Midbrain (tissue), 1 donor: ENCODE measurements at places on chromosomes 7 and 10.
A peak's percentile ranks its signal among the peaks of the same experiment; 100 is the strongest.

DNA sequence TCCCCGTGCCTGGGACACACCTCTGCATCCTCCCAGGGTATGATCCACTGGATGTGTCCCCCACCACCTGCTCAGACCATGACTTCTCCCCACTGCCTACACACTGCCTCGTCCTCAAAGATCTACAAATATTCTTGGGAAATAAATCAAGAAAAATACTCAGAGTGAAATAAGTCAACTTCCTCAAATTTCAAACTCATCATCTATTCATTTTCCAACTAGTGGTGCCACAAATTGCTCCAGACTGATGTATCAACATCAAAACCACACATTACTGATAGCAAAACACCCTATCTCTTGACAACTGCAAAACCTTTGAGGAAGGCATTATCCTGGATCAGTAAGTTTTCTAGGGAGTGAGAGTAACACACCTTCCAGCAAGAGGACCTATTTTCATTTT, 87.7 kb downstream of the GRB10 start:
- no peak for DNase-seq

GRCh38 chr7:108328174-108328651, 128.0 kb downstream of the NRCAM start:
- peak; percentile 25 for DNase-seq

DNA sequence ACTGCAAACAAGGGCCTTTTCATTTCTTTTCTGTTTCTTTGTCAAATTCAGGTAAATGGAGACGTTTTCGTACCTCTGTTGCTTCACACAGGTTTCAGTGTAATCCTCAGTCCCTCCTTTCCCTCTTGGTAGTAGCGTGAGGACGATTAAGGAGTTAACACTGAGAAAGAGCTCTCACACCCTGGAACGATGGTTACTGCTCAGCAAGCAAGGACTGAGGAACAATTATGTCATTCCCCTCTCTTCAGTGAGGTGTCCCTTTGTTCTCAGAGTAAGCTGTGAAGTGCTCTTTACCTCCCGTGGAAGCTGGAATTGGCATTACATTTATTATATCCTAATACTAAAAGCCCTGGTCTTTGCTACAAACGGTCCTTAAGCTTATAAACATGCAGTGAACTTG, 95.9 kb downstream of the FANK1 start:
- DNase-seq: no peak

DNA sequence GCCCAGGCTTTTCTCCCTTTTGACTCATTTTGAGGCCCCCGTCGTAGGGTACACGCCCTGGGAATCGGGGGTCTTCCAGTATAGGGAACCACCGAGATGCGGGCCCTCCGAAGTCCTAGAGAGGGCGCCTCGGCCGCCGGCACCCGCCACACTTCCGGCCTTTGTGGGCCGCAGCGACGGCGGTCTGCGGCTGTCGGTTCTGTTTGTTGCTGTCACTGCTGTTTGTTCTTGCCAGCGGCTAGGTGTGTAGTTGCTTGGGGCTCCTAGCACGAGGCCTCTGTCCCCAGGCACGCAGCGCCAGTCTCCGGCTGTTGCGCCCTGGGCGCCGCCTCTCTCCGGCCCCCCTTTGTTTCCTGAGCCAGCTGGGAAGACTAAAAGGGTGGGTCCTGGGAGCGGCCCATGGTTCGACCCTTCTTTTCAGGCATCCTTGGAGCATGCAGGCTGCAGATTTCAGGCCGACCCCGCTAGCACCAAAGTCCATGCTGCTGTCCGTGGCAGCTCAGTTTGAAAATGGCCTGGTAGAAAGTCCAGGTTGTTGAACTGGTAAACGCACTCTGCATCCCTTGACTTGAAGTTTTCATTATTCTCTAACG, 17.8 kb upstream of the ZKSCAN1 start:
- peak; percentile 41 for DNase-seq

GRCh38 chr10:100670828-100671479, 74.4 kb upstream of the PAX2 start:
- DNase-seq: no peak

DNA sequence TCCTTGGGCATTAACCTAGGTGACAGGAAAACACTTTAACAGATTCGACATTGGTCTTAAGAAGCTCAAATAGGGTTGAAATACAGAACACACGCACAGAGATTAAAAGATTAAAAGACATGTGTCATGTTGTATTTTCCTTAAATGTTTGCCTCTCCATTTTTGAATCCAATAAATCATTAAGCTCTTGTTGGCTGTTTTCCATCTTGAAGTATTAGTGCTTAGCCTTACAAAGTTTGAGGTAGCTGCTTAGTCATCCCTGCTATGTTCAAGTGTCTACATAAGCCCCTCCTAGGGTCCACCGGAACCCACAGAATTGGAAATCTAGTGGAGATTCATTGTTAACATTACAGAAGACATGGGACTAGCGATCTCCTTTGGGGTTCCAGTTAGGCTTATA, 12.7 kb upstream of the GJD4 start:
- DNase-seq: no peak

GRCh38 chr10:111078505-111079185, 1.8 kb downstream of the ADRA2A start:
- DNase-seq: no peak

GRCh38 chr7:16531707-16532106, 5.1 kb downstream of the LRRC72 start:
- no peak for DNase-seq

- DNase-seq: no peak
Measured at GRCh38 chr7:78514634-78515033, 716.1 kb downstream of the PHTF2 start.
